Stimulated activated CD4-positive, alpha-beta T cell treated with anti-CD3 and anti-CD28 coated beads, Interleukin-4, amount 100 ng/mL, for 24 hours (primary cell): ENCODE measurements at places on chromosomes 11 and 22.

- DNase-seq, result peak; percentile 31
These were observed 53.3 kb upstream of the PRDM11 start for GRCh38 chr11:45092901-45093760.

DNA sequence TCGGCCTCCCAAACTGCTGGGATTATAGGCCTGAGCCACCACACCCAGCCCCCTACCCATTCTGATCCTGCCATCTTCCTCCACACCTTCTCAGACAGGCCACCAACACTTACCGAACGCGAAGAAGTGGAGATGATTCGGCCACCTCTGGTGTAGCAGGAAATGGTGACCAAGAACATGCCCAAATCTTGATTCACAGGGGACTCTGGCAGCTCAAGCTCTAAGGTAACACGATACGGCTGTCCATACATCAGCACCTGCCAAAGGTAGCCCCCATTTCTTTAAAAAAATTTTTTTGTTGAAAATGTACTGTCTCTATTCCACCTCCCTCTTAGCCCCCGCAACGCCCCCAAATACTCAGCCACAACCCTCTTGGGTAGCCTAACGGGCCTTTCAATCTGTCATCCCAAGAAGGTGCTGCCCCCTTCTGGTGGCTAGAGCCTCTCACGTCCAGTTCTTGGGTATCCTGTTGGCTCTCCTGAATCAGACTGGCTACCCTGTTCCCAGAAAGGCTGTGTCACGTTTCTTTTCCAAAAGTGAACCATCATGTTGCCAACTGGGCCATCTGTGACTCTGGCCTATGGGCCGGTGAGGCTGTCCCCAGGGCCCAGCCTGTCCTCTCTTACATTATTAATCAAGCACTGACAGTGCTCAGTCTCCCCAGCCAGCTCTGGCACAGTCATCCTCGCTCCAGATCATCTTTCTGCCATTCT, 5.3 kb upstream of the LRRN4CL start:
- peak; percentile 83 for DNase-seq

DNA sequence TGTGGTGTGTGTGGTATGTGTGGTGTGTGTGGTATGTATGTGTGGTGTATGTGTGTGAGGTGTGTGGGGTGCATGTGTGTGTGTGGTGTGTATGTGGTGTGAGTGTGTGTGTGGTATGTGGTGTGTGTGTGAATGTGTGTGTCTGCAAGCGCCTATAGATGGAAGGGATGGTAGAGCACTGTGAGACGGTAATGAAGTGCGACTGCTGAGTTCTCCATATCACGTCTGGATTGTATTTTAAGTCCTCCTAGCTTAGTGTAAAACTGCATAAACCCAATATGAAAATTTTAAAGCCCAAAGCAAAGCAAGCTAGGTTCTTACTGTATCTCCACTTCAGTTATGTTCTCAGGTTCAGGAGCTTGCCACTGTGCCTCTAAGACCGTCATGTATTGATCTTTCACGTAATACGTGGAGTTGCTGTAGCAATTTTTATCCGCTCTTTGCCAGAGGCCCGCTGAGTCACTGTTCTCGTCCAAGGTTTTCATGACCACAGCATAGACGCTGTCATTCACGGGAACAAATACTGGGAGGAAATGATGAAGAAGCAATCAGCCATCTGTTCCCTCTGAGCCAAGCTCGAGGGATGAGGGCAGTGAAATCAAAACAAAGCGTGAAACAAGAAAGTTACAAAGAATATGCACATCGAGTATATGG, 5.5 kb downstream of the PLET1 start:
- no peak for DNase-seq

DNA sequence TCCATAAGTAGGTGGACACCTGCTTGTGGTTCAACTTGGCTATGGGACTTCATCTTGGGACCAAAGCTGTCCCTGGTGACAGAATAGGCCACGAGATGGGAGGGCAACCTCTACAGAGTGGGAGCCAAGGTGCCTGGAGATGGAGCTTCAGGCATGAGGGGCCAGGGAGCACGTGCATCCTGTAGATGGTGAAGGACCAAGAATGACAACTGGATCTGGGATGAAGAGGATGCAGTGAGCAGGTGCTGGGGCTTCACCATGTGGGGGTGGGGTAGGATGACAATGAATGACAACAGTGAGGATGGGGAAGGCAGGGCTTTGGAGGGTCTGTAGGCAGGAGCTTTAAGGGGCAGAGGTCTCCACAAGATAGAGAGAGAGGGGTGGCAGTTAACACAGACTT, 372.0 kb upstream of the B3GAT1 start:
- no peak for DNase-seq

GRCh38 chr11:96051820-96052219, 127.9 kb upstream of the MTMR2 start:
- DNase-seq, result no peak

GRCh38 chr11:59030037-59030436, 56.1 kb upstream of the GLYATL1B start:
- no peak for DNase-seq

GRCh38 chr11:58963551-58964104, 24.3 kb downstream of the GLYATL1 start:
- DNase-seq, result no peak

DNA sequence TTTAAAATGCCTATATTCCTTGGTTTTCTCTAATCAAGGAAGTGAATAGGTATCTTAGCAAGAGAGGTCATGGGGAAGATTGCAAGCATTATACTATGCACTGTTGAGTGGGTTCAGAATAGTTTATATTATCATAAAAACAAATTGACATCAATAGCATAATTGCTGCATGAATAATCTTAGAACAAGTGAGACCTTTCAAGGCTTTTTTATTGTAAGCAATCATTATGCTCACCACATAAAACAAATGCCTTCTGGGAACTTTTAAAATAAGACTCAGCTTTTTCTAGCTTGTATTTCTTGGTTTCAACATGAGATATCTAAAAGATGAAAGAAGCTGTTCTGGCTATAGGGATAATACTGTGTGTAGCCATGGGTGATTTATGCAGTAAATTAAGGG, 135.6 kb upstream of the ZC3H12C start:
- no peak for DNase-seq

- DNase-seq, result no peak
These were observed 142.8 kb downstream of the CTTN start for GRCh38 chr11:70541176-70541575.

GRCh38 chr11:64239662-64240434, 1.0 kb upstream of the FKBP2 start:
- no peak for DNase-seq

GRCh38 chr11:74581954-74582547, 10.3 kb upstream of the POLD3 start:
- no peak for DNase-seq

DNA sequence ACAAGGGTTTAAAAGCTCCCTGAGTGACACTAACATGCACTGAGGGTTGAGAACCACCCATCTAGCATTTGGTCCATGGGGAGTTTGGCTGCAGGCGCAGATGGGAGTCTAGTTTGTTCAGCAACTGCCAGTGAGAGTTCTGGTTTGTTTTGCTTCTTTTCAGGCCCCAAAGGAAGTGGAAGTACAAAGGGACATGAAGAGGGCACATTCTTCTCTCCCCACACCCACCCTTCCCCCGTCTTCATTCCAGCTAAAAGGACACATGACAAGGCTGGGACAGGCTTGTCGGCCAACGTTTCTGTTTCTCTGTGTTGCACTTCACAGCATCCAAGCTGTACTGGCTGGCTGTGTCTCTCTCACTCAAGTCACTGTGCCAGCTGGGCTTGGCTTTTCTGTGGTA, 8.2 kb upstream of the ENDOD1 start:
- no peak for DNase-seq

- DNase-seq, result no peak
These were observed 683.4 kb downstream of the TBC1D22A start for GRCh38 chr22:47445716-47446290.

GRCh38 chr22:36998620-36999351, 20.5 kb downstream of the TST start:
- no peak for DNase-seq

GRCh38 chr11:15863411-15863810, 492.9 kb downstream of the SOX6 start:
- DNase-seq, result no peak

- DNase-seq, result no peak
These were observed 103.5 kb downstream of the C11orf58 start for GRCh38 chr11:16841984-16842383.

GRCh38 chr22:33051960-33052839, 6.0 kb downstream of the SYN3 start:
- no peak for DNase-seq

DNA sequence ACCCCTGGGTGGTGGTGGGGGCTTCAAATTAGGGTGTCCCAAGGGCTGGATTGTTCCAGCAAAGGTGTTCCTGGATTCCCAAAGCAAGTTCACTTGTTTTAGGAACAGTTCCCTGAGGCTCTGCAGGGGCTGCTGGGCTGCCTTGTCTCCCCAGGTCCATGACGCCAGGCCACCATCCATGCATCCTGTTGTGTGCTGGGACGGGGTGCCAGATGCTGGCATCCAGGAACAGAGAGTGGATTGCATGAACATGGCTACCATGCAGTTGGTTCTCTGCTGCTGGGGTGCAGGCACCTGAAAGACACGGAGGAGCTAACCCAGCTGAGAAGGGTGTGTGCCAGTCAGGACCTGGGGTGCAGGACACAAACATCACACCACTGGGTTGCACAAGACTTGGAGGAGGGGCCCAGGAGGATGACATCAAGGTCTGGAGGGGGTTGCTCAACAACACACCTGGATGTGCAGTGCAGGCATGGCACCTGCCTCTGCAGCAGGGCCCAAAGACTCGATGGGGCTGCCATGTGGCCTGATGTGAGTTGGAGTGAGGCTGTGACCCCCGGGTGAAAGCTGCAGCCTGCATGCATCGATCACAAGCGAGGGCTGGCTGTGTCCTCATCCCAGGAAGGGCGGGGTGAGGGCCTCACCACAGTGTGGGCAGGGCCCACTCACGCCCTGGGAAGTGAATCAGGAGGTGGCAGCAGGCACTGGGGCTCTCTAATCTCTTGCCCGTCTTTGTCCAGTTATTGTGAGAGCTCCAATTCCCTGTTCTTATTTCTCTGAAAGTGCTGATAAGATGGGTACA, 74.0 kb upstream of the CLDN5 start:
- no peak for DNase-seq

GRCh38 chr22:48060266-48060665, 1297.8 kb downstream of the TBC1D22A start:
- DNase-seq, result no peak

DNA sequence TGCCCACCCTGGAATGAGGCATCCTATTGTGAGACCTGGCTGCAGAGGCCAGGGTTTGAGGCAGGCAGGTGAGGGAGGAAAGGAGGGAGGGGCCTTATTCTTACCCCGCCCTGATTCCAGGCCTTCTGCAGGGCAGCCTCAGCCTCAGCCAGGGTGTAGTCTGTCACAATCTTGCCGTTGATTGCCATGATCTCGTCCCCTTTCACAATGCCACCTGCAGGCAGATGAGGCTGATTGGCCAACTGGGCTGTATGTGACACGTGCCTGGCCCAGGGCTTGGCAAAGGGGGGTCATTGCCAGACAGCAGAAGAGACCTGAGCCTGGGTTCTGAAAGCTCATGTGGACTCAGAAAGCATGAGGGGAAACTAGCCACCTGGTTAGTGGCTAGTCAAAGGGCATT, 21.4 kb upstream of the ABCC8 start:
- DNase-seq, result no peak

GRCh38 chr22:23779083-23779482, 6.4 kb downstream of the MMP11 start:
- no peak for DNase-seq

GRCh38 chr11:16356761-16357393, 531 bp upstream of the SOX6 start:
- no peak for DNase-seq

GRCh38 chr11:12377824-12378593, 638 bp downstream of the PARVA start:
- no peak for DNase-seq

DNA sequence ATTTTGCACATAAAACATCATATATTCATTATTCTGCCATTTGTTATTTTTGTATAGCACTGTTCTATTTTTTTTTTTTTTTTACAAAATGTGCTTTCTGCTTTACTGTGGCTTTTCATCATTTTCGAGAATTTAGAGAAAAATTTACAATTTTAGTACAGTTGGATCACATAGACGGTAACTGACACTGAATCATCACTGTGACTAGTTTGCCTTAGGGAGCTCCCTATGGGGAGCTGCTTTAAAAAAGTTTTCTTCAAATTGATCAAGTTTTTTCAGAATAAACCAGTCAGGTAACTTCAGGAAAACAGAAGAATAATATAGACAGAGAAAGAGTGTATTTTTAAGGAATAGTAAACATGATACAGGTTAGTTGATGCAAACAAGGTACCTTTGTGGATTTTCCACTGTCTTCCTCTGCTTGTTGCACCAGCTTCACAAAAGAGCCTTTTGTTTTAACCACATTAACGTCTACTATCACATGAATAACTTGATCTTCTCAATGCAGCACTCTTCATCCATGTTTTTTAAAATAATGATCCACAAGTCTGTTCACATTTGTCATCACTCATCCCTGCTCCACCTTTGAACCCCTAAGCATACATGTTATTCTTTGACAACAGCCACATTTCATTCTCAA, 327.0 kb downstream of the DYNC2H1 start:
- DNase-seq, result no peak

DNA sequence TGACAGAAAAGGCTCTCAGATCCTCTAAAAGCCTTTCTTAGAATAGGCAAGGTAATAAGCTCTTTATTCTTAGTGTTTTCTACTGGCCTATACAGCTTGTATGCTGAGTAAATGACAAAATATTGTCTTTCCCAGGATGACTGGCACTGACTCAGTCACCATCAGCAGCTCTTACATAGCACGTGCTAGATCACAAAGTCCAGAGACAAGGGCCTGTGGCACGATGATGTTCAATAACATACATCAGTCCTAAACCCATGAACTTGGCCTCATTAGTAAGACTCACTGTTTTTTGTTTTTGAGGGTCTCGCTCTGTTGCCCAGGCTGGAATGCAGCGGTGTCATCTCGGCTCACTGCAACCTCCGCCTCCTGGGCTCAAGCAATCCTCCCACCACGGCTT, 42.7 kb downstream of the CELF1 start:
- peak; percentile 23 for DNase-seq

DNA sequence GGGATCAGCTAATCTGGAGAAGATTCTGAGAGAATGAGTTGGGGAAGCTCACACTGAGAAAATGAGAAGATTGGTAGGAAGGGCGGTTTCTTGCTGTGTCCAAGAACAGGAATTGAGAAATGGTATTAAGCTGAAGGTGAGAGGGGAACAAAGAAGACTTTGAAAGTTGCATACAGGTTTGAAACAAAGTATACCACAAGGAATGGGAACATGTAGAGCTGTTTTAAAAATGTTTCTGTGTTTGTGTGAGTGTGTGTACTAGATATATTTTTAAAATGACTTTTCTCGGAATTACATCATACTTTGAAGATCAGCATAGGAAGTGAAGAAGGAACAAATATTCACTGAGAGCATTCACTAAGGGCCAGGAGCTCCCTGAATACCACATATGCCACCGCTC, 24.4 kb upstream of the IZUMO1R start:
- DNase-seq, result no peak

- no peak for DNase-seq
These were observed 51.9 kb upstream of the WT1 start for GRCh38 chr11:32487270-32487669.

DNA sequence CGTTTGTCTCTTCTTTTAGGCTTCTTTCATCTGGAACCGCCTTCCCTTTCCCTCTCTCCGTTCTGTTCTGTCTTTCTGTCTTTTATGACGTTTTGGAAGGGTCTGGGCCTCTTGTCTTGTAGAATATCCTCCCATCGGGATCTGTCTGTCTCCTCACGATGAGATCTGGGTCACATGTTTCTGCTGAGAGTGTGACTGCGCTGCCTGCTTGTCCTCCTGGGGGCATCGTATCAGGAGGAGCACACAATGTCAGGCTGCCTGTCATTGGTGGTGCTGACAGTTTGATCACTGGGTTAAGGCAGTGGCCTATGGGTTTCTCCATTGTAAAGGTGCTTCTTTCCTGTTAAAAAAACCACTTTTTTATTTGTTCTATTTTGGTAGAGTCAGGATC, 60.4 kb upstream of the PARVG start:
- no peak for DNase-seq
